Left lung (tissue), 14 donors: ENCODE measurements at places on chromosomes 7 and 10. TPM values are rescaled to one million over a fixed set of nuclear protein-coding genes. Genes with fewer than 3 reads are reported as not detected.

GRCh38 chr10:43037942-43038782 lies 38.7 kb upstream of the RET start:
- DNase-seq = no peak

GRCh38 chr10:3873728-3874461 lies 88.9 kb upstream of the KLF6 start:
- no peak for DNase-seq

- no peak for DNase-seq
Observed at GRCh38 chr7:69817841-69818635, 219.8 kb downstream of the AUTS2 start.

AUTS2 gene
- 115 TPM for polyA plus RNA-seq

R3HCC1L gene
- polyA plus RNA-seq = 18.2 TPM
